DMS79 (cell line): ENCODE measurements at places on chromosomes 3 and 15.

DNA sequence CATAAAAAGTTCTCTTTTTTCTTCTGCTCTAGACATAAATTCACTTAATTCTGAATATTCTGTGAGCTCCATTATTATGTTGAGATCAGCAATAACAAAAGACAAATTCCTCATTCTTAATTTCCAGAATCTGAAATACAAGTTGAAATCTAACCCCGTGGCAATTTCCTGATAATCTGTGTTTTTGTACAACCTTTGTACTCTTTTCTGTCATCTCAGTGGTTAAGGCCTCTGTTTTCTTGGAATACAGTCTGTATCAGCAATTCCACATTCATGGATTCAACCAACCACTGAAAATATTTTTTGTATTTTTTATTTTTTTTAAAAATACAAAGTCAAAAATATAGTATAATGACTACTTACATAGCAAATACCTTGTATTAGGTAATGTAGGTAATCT, 8.7 kb downstream of the CCR8 start:
- DNase-seq: no peak

DNA sequence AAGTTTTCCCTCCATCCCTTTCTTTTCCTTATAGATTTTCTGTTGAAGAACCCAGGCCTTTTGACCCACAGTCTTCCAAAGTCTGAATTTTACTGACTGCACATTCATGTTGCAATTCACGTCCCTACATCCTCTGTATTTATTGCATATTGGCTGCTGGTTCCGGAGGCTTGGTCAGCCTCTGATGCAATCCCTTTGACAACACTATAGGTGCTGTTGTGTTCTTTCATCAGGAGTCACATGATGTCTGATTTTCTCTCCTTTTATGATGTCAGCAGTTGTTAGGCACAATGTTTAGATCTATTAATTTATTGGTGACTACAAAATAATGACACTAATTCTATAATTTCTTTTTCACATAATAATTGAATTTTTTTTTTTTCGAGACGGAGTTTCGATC, 8.7 kb downstream of the CYP1A1 start:
- DNase-seq: no peak

- no peak for DNase-seq
These were observed 568.4 kb upstream of the ZNF385D start for GRCh38 chr3:22319446-22319845.

DNA sequence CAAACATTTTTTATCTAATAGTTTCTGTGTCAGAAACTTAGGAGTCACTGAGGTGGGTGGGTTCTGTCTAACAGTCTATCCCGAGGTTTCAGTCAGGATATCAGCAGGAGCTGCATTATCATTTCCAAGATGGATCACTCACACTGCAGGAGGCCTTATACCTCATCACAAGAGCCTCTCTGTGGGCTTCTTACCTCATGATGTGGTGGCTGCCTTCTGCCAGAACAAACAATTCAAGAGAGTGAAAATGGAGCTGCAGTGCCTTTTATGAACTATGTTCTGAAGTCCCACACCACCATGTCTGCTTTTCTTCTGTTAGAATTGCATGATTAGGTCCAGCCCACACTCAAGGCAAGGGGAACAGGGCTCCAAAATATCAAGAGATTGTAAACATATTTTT, 27.9 kb downstream of the RFX7 start:
- DNase-seq: peak; percentile 38

GRCh38 chr3:81375921-81376320, 385.5 kb downstream of the GBE1 start:
- no peak for DNase-seq

DNA sequence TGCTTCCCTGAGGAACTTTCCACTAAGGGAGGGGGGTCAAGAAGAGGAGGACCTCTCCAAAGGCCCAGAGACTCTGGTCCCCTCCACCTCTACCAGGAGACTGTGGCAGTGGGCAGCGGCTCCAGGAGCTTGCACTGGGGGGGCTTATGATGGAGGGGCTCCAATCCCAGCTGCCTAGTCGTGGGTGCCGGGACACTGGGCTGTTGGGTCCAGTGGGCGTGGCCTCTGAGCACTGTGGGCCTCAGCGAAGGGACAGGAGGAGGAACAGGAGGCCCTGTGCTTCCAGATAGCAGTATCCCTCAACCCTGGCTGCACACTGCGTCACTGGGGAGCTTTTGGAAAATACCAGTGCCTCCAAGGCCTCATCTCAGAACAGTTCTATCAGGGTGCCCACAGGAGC, 13.5 kb upstream of the DLL4 start:
- no peak for DNase-seq

DNA sequence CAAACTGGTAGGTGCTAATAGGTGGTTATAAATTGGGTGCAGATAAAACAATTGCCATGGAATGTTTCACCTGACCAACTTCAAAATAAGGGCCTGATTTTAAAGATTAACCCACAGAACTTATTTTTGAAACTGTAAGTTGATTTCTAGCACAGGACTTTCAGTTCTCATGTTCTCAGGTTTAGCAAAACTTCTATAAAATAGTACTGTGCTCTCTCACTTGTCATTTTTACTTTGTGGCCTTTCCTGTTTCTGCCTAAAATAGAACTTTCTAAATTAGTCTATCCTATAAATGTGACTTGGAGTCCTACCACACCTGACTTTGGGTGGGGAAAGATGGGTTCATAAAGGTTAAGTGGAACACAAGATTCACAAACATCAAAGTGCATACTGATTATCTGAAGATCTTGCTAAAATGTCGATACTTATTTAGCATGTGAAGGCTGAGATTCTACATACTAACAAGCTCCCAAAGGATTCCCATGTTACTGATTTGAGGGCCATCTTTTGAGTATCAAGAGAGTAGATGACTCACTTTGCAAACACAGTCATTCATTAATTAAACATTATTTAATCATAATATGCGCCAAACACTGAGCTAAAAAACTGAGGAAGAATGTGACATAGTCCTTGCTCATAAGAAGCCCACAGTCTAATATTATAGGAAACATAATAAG, 38.6 kb downstream of the BTLA start:
- no peak for DNase-seq

DNA sequence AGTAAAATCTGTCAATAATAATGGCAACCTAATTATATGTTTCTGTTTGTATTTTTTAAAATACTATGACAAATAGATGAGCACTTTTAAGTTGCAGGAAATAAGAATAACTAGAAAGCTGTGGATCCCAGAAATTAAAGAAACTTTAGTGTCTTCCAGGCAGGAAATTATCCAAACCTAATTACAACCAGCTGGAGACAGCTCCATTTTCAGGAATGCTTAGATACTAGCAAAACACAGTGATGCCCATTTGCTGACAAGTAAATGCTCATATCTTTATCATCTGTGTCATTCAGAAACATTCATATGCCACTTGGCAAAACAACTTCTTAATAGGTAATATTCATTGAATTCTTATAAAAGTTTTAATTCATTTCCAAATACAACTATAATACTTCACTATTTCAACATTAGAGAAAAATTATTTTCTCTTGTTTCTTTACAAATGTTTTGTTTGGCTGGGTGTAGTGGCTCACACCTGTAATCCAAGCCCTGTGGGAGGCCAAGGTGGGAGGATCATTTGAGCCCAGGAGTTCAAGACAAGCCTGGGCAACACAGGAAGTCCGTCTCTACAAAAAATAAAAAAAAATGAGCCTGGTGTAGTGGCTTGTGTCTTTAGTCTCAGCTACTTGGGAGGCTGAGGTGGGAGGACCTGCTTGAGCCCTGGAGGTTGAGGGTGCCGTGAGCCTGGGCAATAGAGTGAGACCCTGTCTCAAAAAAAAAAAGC, 169.1 kb upstream of the TSPAN3 start:
- no peak for DNase-seq

DNA sequence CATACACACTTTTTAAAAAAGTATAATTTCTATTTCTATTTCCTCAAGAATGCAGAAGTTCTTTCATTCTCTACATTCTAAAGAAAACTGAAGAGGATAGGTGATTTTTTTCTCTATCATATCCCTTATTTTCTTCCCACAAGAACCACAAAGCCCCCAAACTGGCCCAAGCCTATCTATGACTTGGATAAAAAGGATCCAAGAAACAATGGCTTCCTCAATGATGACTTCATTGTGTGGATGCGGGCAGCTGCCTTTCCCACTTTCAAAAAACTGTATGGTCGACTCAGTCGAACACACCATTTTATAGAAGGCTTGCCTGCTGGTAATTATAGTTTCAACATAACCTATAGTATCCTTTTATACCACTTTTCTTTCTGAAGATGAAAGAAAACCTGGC, 52.9 kb upstream of the TBC1D23 start:
- DNase-seq: no peak

DNA sequence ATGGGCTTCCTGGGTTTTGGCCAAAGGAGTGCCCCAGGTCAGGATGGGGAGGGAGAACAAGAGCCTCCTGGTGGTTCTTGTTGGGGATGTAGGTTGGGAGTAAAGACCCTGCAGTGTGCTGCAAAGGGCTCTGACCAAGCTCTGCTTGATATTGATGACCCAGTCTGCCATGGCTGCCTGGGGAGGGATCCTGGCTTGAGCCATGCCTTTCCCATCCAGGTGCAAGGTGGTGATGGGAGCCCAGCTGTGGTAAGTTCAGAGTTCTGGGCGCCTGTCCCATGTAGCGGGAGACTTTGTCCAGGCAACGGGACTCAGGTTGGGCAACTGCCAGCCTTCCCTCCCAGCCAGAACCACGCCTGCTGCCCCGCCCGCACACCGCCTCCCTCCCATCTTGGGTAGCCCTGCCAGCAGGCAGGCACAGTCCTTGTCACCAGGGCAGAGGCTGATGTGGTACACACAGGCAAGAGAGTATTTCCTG, 2.6 kb downstream of the GNAI2 start:
- DNase-seq: no peak

- no peak for DNase-seq
These were observed 1.9 kb downstream of the SETD5 start for GRCh38 chr3:9399337-9399703.

DNA sequence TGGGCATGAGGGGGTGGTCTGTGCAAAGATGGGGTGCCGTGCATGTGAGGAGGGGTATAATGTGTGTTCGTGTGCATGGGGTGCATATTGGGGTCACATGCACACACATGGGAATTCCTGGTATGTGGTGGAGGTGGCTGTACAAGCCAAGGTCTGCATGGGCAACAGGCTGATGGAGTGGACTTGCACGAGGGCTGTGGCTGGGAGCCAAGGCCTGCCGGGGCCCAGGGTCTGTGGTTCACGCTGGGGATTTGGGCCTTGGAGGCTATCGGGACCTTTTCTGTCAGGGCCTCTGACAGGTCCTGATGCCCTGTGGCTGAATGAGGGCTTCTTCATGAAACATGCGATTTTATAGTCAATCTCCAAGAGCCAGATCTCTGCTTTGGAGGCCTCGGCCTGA, 9.8 kb upstream of the PLXND1 start:
- DNase-seq: no peak

DNA sequence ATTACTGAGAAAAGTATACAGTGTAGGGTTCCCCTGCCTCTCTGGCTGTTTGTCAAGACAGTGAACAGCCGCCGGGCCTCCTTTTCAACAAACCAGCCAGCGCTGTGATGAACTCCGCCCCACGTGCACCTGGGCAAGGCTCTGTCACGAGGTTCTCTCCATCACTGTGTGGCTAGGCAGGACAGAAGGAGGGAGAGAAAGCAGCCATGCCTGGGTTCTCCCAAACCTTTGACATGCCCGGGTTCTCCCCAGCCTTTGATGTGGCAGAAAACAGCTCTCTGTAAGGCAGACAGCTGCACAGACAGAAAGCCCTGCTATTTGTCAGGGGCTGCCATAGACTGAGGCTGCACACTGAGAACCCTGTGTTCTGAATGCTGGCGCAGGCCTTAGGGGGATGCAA, 101.4 kb upstream of the TRPM1 start:
- no peak for DNase-seq

DNA sequence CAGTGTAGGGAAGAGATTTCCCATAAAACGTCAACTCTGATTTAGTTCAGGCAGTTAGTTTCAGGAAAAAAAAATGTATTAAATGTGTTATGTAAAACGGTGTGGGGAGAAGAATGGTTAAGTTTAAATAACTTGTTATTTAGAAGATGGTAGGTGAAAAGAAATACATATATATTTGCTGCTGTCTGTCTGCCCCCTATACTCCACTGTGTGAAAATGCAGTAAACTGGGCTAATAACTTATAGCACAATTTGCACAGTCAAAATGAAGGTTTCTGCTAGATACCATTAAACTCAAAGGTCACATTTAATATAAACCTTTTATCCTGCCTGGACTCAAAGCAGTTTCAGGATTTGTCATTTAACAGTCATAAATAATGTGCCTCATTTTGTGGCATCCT, 515.0 kb downstream of the FGF12 start:
- DNase-seq: no peak

DNA sequence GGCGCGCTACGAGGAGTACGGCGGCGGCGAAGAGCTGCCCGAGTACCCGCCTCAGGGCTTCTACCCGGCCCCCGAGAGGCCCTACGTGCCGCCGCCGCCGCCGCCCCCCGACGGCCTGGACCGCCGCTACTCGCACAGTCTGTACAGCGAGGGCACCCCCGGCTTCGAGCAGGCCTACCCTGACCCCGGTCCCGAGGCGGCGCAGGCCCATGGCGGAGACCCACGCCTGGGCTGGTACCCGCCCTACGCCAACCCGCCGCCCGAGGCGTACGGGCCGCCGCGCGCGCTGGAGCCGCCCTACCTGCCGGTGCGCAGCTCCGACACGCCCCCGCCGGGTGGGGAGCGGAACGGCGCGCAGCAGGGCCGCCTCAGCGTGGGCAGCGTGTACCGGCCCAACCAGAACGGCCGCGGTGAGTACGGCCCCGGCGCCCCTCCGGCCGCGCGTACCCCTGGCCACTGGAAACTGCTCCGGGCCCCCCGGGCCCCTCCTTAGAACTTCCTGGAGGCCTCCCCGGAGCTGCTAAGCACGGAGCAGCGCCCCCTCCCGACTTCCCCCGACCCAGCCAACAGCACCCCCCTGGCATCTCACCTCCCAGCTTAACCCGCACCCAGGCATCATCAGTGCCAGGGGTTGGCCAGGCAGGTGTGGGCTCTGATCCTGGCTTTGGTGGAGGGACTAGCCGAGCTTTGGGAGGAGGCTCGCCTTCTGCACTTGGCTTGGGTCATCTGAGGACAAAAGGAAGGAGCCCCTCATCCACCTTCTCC, 1.4 kb downstream of the LOXL1 start:
- DNase-seq: peak; percentile 10

DNA sequence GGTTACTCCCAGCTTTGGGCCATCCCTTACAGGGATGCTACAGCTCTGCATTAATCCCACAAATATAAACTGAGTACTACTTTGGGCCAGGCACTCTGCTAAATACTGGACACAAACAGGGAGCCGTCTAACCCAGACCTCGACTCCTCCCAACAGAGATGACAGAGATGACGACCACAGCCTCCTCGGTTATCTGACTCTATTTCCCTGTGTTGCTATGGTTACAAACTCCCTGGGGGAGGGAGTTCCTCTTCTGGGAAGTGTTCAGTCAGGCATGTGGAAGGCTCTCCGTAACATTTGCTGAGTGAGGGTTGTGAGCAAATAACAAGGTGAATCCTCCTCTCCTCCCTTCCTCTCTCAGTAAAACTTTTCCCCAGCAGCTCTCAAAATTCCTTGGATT, 6.7 kb upstream of the CMTM7 start:
- DNase-seq: no peak

- DNase-seq: no peak
These were observed 542.9 kb downstream of the FHIT start for GRCh38 chr3:60708191-60708975.
